Common myeloid progenitor, CD34-positive (primary cell): ENCODE measurements at places on chromosomes 7 and 10.

- DNase-seq: peak; percentile 57
Measured at GRCh38 chr10:98030093-98030821, at the start of gene CRTAC1. TSS of gene CRTAC1 (minus strand) at chr10:98030621. CDS start at chr10:98030472, 149 bp downstream.

DNA sequence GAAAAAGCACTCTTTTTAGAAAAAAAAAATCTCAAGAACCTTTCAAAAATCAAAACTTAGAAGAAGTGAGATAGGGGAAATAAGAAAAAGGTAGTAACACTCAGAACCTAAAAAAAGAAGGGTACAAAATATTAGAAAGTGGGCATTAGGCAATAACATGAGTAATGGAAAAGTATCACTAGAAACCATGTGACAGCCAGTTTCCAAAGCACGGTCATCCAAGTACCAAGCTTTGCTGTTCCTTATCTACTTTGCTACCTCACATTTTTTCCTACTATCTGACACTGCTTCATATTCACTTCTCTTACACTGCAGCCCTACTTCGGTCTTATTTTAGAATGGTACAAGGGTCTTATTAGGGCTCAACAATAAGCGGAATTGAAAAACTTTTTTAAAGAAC, 30.3 kb downstream of the IMMP2L start:
- DNase-seq: no peak

- DNase-seq: no peak
Measured at GRCh38 chr10:97896756-97897358, 47.2 kb downstream of the GOLGA7B start.

DNA sequence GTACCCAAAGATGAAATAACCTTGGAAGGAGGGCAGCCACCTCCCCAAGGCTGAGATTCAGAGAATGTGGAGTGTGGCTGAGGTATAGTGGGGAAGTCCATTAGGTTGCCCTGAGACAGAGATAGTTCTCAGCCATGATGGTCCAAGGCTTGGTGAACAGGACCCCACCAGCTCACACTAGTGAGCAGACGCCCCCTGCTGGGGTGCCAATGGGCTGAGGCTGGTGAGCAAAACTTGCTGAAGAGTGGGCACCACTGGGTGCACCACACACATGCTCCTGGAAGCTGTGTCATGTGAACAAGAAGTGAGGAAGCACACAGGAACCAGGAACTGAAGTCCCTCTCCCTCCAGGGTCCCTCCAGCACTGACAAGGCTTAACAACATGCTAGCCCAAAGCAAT, 8.9 kb downstream of the FBXL13 start:
- peak; percentile 64 for DNase-seq

DNA sequence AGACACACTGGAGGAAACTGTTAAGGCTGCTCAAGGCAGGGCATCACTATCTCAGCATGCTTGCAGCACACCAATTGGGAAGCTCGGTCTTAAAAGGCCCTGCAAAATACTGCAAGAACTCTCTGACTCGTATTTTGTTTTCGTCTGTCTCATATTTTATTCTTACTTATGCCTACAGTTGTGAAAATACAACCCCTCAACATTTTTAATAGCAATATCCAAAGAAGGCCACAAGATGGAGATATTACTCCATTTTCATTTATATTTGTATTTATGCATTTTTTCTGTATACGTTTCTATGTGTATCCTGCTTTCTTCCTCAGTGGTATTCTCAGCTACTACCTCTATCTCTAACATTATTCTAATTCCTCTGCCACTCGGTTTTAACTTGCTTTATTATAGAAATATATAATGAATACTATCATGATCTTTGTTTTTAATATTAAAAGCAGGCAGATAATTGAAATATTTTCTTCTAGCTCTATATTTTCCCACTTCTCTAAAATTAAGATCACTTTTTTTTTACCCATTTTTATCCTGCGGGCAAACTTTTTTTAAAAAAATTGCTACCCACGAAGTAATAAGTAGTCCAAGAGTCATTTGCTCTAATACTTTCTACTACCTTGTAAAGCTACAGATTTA, 10.0 kb downstream of the DNAJC1 start:
- DNase-seq: peak; percentile 76

DNA sequence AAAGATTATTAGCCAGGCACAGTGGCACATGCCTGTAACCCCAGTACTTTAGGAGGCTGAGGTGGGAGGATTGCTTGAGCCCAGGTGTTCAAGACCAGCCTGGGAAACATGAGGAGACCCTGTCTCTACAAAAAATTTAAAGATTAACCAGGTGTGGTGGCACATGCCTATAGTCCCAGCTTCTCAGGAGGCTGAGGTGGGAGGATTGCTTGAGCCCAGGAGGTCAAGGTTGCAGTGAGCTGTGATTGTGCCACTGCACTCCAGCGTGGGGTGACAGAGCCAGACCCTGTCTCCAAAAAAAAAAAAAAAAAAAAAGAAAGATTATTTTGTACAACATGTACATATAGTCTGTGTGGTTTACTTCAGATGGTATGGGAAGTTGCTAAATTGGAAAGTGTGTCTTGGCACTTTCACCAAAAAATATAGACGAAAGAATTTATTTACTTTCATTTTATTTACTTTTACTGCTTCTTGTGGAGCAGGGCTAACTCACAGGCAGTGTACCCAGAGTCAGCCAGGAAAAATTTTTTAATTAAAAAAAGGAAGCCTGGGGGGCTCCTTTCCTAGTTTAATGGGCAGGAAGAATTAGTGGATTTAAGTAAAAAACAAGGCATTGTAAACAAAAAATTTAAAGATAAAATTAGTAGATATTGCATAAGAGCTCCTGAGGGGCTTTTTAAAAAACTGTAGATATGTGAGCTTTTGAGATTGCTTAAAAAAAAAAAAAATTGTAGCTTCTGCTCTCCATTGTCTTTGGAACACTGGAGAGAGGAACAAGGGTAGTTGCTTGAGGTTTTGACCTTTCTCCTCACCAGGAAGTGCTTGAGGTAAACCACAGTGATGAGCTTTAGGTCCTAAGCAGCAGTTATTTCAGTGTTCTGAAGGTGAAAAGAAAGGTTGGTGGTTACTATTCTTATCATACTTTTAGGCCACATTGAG, 44.6 kb upstream of the VDAC2 start:
- DNase-seq: peak; percentile 39

GRCh38 chr7:155729847-155730246, 82.4 kb downstream of the SHH start:
- DNase-seq: peak; percentile 4

DNA sequence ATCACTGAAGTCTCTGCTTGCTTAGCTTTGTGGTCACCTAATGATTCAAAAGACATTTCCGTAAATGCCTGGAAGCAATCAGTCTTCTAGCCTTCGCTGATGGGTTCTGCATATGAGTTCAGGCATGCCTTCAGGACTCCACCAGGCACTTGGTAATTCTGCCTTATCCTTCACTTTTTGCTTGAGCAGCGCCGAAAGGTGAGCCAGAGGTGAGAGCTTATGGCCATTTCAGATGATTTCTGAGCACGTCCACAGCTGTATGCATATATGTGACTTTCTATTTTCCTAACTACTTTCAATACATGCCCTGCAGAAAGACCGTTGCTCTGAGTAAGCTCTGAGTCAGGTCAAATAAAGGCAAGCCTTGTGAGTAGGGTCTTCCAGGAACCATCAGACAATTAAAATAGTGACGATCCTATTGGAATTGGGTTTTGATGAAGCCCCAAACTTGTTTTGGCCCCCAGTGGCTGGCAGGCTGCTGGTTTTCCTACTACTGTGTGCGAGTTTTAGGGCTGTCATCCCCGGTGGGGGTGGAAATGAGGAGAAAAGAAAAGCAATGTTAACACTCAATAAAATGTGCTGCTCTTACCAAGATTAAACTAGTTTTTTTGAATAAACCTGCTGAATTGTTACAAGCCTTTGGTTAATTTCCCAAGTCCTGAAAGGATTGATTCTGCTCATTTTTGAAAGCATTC, 154.4 kb upstream of the AKR1E2 start:
- DNase-seq: no peak
